B cell (primary cell): ENCODE measurements at places on chromosomes 13 and 19.

DNA sequence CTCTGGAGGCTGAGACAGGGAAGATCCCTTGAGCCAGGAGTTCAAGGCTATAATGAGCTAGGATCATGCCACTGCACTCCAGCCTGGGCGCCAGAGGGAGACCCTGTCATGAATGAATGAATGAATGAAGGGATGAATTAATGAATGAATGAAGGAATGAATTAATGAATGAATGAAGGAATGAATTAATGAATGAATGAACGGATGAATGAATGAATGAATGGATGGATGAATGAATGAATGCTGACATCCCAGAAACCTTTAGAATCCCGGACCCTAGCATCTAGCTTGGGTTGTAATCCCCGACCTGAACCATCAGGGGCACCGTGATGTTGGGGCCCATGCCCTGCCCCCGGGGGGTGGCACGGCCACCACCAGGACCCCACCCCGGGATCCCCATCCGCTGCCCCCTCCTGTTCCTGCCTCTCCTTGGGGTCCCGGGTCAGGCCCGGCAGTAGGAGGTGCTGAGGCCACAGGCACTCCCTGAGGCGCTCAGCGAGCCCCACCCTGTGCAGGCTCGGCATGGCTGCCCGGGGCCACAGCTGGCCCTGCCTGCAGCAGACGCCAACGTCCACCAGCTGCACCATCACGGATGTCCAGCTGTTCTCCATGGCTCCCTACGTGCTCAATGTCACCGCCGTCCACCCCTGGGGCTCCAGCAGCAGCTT, 3.4 kb downstream of the EBI3 start:
- no peak for DNase-seq

- no peak for DNase-seq
Observed at GRCh38 chr13:35810321-35810720, 320.9 kb downstream of the DCLK1 start.

DNA sequence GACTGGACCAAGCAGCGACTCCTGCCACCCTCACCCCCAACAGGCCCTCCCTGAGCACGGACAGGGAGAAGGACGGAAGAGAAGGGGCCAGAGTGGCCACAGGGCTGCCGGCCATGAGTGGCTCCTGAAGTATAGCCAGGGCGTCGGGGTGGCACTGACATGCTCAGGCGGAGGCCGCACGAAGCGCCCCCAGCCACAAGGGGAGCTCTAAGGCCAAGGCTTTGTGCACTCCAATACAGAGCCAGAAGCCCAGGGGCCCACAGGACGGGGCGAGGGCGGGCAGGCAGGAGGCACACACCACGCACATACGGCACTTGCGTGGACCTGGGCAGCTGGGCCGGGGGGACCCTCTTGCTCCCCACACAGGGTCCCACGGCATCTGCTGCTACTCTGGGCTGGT, 52.0 kb downstream of the KLF2 start:
- DNase-seq, result peak; percentile 52

GRCh38 chr13:106350208-106350607, 185.3 kb downstream of the EFNB2 start:
- DNase-seq, result no peak

- peak; percentile 81 for DNase-seq
Observed at GRCh38 chr19:17488593-17489391, 18.5 kb downstream of the SLC27A1 start.
